SJCRH30 (cell line): ENCODE measurements at places on chromosomes 13 and 19.
A peak's percentile ranks its signal among the peaks of the same experiment; 100 is the strongest.

DNA sequence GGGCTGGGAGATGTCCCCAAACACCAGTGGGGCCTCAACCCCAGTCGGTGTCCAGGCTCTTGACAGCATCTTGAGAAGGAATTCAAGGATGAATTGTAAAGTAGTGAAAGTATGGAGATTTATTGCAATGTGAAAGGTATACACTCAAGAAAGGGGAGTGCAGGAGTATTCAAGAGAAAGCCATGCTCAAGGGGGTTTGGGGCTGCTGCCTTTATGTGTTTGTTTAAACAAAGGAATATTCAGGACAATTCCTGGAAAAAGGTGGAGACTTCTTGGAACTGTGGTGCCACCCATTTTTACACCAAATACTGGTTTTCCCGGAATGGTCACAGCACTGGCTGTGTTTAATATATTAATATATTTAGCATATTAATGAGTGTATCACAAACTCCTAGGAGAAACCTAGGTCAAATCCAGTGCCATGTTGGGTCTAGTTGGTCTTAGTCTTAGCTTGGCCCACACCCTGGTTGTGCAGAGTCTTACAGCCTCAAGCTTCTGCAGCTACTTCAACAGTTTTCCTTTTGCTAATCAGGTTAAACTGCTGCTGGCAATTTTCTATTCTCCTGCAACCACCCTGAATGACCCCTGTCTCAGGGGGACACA, 138.5 kb upstream of the TMTC4 start:
- no peak for DNase-seq

GRCh38 chr19:8149261-8150094, at the start of gene FBN3:
Gene FBN3, minus strand, starts transcription at chr19:8149592. Its CDS starts 2,112 bp downstream, at chr19:8147480.
- DNase-seq: no peak

DNA sequence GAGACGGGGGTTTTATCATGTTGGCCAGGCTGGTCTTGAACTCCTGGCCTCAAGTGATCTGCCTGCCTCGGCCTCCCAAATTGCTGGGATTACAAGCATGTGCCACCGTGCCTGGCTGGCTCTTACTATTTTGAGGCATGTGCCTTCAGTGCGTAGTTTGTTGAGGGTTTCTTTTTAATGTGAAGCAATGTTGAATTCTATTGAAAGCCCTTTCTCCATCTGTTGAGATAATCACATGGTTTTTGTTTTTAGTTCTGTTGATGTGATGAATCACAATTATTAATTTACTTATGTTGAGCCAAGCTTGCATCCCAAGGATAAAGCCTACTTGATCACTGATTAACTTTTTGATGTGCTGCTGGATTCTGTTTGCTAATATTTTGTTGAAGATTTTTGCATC, 290.9 kb downstream of the KCNRG start:
- DNase-seq: no peak

GRCh38 chr13:31199849-31200636, at the start of gene B3GLCT:
Gene B3GLCT, plus strand, starts transcription at chr13:31199975. Its CDS starts 110 bp downstream, at chr13:31200085.
- DNase-seq: peak; percentile 76

GRCh38 chr13:81771951-81772350, 1431.0 kb upstream of the SPRY2 start:
- no peak for DNase-seq

GRCh38 chr13:76019421-76020044, 383.4 kb downstream of the LMO7 start:
- peak; percentile 35 for DNase-seq

DNA sequence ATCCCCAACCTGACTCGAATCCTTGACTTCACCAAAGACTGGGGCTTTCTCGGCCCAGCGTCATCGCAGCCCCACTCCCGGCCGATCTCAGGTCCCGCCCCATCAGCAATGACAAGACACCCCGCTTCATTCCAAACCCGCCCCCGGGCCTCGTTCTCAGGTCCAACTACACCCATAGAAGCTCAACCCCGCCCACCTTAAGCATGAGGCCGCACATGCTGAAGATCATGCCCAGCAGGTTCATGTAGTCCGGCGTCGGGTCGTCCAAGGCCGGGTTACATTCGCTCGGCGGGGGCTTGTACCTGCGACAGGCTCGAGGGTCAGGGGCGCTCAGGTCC, 2.3 kb downstream of the WDR83 start:
- peak; percentile 56 for DNase-seq

DNA sequence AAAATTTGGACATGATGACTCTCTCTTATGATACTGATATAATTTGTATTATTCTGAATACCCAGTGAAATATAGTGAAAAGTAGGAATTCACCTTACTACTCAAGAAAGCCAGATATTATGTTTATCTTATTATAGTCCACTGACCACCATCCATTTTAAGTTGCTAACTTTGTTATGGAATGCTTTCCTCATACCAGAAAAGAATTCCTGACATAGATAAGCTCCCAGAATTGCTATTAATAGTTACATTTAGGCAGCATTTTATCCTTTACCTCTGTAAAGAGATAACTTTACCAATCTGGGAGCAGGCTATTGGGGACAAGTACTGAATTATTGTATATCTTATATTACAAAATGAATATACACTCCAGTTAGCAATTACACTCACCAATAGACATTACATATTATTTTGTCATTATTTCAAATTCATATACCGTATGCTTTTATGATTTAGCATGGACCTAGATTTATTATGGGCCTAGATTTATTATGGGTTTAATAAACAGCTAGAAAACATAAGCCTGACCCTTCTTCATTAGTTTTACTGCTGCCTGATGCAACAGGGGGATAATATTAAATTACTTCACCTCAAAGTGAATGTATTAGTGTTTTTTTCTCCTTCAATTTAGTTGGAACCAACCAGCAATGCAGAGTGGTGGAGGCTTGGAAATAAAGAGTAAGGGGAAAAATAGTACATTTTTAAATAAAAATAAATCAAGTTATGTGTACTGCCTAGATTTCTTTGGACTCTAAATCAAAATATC, 1886.1 kb downstream of the PCDH9 start:
- no peak for DNase-seq
